HL-60 (cell line): ENCODE measurements at places on chromosomes 6 and 20.

DNA sequence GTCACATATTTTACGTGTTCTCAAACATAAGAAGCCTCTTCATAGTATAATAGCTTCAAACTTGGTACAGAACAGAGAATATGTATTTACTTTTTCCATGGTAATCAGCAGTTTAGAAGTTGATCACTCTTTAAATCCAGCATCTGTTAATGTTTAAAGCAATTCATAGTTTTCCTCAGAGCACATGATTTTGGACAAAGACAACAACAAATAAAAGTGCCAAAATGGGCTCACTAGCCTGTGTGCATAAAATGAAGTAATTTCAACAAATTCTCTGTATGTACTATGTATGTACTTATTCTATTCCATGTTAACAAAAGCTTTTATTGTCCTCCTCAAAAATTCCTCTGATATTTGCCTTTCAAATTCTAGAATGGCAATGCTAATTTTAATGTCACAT, 38.1 kb upstream of the UST start:
- DNase-seq = no peak

- no peak for DNase-seq
These were observed 47.3 kb upstream of the LRFN2 start for GRCh38 chr6:40634429-40634828.

DNA sequence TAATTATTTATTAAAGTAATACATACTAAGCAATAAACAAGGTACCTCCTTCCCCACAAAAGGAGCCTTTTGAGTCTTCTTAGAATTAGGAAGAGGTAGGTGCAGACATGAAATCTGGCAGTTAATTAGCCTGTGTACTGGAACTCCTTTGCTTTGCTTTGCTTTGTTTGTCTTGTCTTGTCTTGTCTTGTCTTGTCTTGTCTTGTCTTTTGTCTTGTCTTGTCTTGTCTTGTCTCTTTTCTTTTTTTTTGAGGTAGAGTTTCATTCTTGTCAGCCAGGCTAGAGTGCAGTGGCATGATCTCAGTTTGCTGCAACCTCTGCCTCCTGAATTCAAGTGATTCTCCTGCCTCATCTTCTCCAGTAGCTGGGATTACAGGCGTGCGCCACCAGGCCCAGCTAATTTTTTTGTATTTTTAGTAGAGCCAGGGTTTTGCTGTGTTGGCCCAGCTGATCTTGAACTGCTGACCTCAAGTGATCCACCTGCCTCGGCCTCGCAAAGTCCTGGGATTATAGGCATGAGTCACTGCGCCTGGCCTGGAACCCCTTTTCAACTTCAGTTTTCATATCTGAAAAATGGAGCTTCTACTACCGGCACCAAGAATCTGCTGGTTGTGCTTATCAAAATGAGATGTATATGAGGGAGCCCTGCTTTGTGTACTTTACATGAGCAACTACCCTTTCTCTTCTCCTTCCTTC, 301.2 kb downstream of the CDKAL1 start:
- no peak for DNase-seq

DNA sequence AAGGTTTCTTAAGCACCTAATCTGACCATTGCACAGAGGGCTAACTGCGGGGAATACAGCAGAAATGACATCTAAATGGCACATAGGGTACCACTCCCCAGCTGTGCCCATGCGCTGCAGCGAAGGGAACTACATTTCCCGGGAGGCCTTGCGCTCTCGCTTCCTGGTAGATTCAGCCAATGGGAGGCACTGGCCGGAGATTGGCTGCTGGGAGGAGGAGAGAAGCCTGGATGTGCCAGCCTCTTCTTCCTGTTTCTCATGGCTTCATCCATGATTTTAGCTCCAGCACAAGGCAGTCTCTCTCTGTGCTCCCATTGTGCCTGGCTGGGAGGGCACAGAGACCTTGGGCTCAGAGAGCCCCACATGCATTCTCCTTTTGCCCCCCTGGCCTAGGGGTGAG, 101.7 kb upstream of the FOXA2 start:
- DNase-seq = no peak

DNA sequence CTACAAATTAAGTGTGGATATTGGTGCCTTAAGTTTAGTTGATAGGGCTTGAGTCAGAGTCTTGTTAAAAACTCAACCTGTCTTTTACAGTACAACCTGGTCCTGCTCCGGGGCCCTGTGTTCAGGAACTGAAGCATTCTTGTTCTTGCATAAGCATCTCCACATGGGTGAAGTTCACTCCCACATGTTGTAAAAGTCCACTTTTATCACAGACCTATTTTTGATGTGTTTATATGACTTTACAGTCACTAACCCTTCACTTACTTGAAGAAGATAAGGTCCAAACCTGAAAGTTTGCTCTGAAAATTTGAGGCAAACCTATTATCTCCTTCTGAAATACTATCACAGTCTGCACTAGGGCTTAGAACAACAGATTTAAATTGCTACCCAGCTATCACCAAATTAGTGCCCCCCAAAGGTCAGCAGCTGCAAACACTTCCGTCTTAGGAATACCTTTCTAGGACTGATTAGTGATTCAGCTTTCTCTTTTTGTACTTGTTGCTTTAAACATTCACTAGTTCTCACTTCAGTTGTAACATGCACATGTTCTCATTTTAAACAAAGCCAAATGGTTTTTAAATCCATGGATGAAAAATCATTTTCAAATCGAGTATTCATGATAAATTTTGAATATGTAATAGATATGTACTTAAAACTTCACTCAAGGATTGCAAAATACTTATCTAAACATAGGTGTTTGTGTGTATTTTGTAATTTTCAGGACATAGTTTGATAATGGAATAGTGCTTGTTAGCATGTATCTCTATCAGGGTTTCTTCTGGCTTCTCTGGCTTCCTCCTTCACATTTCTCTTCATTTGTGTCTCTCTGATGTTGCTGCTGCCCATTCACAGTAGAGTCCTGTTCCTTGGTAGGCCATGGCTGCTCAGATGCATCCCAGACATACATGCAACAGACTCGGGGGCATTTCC, 469.8 kb upstream of the SOX4 start:
- no peak for DNase-seq

GRCh38 chr20:2798095-2798805, 2.2 kb downstream of the CPXM1 start:
- no peak for DNase-seq

GRCh38 chr6:43075670-43076463, at the start of gene PTK7:
Gene PTK7, plus strand, starts transcription at chr6:43076314. Its CDS starts 175 bp downstream, at chr6:43076489.
- no peak for DNase-seq

- peak; percentile 47 for DNase-seq
These were observed 8.9 kb downstream of the SNHG17 start for GRCh38 chr20:38426006-38426897.

DNA sequence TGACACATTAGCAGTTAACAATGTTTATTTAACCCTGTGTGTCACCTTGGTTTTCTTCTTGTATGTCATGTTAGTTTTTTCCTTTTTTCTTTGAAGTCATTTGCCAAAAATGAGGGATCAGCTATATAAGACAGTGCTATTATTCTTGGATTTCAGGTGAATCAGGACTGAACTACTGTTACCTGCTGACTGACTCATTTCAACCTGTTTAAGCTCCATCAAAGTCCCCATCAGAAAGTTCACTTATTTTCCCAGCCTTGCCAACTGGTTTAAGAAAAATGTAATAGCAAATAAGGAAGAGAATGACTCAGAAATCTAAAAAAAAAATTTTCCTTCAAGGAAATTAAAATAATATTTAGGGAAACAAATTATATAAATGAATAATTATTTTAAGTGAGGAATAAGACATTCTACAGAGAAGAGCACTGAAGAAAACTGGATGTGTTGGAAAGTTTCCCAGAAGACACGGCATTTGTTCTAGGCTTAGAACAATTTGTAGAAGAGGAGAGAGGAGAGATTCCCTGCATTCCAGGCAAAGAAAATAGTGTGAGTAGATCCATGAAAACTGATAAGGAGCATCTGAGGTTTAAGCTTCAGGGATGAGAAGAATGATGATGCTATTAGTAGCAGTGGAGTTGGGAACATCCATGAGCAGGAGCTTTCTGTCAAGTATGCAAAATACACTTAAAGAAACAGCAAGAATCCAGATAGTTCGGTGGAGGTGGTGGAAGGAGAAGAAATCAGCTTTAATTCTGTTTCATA, 84.9 kb upstream of the SIM1 start:
- no peak for DNase-seq

GRCh38 chr6:16670183-16670582, 91.1 kb downstream of the ATXN1 start:
- DNase-seq = no peak

DNA sequence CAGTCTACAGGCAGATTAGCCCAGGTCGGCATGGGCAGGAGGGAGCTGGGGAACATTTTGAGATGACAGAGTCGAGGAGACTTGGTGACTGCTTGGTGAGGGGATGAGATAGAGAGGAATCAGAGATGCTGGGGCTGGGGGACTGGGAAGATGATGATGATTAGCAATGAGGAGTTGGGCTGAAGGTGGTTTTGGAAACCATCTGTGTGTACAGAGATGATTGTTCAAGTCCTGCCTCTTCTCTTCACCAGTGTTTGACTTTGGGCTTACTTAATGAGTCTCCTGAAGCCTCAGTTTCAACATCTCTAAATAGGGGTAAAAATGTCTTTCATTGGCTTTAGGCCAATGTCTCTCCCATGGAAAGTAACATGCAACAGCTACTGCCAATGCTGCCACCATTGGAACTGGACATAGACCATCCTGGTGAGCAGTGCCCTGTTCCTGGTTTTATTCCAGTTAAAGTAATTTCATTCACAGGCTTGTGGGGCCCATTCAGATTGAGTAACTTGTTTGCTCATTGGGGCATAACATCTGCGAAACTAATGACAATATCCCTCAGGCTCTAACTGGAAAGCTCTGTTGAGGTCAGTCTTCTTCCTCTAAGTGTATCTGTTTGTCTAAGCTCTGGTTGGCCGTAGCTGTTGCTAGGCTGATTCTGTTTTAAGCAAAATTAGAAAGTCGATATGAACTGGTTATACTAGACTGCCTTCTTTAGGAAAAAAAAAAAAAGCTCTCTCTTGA, 99.1 kb downstream of the ARMC2 start:
- DNase-seq = no peak

- peak; percentile 38 for DNase-seq
These were observed 4.8 kb upstream of the GTF2H4 start for GRCh38 chr6:30903236-30903635.

GRCh38 chr20:22490287-22491193, 93.8 kb downstream of the FOXA2 start:
- no peak for DNase-seq

- DNase-seq = peak; percentile 89
These were observed 170.6 kb downstream of the LY86 start for GRCh38 chr6:6758915-6759654.

- no peak for DNase-seq
These were observed 36.3 kb upstream of the GATA5 start for GRCh38 chr20:62511915-62512610.

DNA sequence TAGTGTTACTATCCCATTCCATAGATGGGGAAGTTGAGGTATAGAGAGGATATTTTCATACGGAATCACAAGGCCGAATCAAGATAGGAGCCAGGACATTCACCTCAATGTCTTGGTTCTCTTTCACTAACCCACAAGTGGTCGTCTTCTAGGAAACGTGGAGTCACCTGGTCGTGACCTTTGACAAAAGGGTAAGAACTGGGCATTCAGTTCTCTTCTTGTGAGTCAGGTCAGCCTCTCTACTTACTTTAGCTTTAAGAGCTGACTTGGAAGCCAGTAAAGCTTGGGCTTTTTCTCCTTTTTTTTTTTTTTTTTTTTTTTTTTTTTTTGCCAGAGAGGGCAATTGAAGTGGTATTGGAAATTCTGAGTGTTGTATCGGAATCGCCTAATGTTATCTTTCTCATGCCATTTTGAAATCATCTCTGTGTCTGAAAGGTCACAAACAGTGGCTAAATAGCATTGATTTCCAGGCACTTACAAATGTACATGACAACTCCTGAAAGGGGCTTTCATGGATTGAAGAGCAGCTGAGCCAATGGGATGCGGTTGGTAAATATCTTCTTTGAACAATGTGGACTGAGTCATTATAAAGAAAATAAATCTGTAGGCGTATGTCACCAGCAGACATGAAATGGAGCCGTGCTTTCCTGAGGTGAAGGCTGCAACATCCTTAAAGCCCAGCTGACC, 356.9 kb downstream of the KIF16B start:
- no peak for DNase-seq

- DNase-seq = no peak
These were observed 29.3 kb downstream of the GRIK2 start for GRCh38 chr6:101422811-101423210.

GRCh38 chr20:15889514-15890256, 683.6 kb downstream of the KIF16B start:
- no peak for DNase-seq

GRCh38 chr6:7332090-7332745, 19.2 kb upstream of the SSR1 start:
- DNase-seq = no peak

DNA sequence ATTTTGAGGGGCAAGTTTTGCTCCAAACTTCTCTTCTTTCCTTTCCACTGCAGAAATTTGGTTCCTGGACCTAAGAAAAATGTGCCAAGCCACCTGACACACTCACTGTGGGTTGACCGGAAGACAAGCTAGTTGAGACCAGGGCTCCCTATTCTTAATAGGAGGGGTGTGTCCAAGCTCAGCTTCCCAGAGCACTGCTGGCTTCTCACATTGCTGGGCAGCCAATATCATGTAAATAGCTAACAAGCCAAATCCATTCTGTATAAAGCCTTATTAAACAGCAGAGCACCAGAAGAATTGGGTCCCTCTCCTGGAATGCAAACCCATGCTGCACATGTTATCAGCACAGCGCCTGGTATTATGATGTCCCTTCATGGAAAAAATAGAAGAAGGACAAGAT, 17.0 kb upstream of the SAMD3 start:
- DNase-seq = no peak

- DNase-seq = no peak
These were observed 2.8 kb upstream of the NUP153 start for GRCh38 chr6:17709476-17709875.

DNA sequence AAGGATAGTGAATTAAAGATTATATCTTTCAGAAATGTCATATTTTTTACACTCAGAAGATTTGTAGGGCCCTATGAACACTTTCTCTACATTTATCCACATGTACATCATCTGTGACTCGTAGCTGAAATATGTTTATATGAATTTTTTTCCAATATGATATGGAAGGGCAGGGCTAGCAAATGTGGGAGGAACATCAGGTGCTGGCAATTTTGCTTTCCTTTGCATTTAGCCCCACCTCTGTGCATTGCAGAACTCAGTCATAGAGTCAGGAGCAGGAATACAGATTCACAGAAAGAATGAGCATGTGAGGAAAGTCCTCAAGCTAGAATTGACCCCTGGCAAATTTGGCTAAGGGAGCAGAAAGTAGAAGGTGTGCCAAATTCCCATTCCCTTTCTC, 129.9 kb downstream of the CRYBG1 start:
- DNase-seq = no peak

DNA sequence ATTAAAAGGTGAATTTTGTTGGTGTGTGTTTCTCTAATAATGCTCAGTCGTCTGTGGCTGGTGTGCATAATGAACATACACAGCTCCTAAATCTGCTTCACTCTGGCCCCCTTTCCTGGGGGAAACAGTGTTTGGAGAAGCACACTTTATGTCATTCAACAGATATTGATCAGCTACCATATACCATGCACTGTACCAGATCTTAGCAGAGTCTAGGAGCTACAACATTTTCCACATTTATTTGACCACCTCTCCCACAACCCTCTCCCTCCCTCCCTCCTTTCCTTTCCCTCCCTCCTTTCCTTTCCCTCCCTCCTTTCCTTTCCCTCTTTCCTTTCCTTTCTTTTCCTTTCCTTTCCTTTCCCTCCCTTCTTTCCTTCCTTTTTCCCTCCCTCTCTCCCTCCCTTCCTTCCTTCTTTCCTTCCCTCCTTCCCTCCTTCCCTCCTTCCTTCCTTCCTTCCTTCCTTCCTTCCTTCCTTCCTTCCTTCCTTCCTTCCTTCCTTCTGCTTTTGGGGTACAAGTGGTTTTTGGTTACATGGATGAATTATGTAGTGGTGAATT, 85.7 kb downstream of the PLCB4 start:
- no peak for DNase-seq
